ENCODE measurements at places on chromosomes 13 and 19.

GRCh38 chr19:16461630-16462051 lies 10.1 kb downstream of the EPS15L1 start:
- DNase-seq: no peak

DNA sequence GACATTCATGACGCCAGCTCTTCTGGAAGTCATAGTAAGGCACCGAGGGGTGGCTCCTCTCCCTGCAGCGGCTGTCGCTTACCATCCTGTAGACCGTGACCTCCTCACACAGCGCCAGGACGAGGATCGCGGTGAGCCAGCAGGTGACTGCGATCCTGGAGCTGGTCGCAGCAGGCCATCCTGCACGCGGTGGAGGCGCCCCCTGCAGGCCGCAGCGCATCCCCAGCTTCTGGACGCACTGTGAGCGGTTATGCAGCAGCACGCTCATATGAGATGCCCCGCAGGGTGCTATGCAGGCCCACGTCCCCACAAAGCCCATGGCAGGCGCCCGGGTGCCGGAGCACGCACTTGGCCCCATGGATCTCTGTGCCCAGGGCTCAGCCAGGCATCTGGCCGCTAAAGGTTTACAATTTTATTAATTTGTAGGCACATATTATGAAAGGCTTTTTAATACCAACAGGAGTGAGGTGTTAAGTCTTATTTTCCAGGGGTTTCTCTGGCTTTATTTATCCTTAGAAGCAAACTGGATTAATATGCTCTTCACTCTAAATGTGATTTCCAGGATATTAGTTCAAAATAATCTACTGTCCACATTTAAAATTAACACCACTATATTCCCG lies 35.6 kb upstream of the PSPC1 start:
- DNase-seq: peak; percentile 9

DNA sequence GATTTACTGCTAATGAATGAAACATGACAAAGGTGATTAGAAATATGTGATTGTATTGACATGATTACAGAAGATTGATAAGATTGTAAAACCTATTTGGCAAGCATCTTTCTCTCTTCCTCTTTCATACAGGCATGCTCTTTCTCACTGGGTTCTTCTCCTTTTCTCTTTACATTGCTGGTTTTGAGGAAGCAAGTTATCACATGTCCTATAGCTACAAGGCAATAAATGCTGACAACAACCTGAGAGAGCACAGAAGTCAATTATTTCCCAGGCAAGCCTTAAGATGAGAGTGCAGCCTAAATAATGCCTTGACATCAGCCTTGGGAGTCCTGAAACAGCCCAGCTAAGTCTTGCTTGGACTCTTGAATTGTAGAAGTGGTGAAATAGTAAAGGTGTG lies 875.0 kb downstream of the SLITRK1 start:
- DNase-seq: no peak

DNA sequence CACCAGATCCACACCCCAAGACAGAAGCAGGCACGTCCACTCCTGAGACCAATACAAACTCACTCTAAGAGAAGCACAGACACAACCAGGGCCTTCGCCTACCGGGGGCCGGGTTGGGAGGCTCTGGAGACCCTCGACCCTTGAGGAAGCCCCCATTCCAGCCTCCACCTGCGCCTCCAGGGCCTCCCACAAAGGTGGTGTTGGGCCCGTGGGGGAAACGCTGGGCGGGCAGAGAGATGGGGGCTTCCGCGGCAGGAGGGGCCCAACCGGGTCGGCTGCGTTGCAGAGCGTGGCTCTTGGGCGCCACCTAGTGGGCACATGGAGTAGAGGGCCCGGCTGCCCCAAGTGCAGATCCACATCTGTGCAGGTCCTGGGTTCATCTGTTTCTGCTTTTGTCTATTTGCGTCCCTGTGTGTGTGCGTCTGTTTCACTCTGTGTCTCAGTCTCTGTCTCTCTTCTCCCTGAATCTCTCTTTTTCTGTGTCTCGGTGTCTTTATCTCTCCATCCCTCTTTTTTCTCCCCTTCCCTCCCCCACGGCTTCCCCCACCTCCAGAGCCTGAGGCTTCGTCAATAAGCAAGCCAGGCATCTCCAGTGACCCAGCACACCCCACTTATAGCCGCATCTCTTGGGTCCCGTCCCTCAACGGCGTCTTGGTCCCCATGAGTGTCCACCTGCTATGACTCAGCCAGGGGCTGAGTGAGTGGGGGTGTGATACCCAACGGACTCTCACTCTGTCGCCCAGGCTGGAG lies 10.5 kb upstream of the TINCR start:
- DNase-seq: peak; percentile 40

DNA sequence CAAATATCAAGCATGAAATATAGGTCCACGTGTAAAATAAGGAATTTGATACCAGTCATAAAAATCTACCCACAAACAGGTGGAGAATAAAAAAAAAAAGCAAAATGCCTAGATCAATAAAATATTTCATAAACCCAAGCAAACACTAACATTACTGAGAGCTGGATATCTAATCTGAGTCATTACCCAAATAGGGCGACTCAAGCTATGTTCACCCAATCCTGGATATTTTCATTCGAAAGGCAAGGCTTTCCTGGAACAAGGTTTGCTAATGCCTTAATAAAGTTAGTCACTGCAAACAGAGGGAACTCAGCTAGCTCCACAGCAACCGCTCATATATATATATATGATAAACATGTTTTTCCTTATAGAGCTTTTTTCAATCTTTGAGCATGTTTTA lies 33.5 kb upstream of the TM9SF2 start:
- no peak for DNase-seq

DNA sequence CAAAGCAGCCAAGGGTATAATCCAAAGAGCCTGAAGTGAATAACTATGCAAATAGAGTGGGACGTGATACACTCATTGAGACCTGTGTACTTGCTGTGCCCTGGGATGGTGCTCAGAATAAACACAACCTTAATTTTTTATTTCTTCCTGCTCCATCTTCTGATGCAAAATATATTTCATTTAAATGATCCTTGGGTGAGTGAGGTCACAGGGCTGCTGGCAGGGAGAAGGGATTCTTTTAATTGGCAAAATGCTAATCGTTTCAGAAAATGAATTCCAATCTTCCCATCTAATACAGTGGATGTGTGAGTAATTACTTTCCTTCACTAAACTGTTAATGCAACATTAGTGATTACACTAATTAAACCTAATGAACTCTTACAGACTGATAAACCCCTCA lies 63.5 kb downstream of the SIAH3 start:
- DNase-seq: no peak

GRCh38 chr13:45034342-45034741 lies 45.0 kb downstream of the GPALPP1 start:
- no peak for DNase-seq

- DNase-seq: no peak
These were observed 420.8 kb upstream of the GPC6 start for GRCh38 chr13:92805766-92806165.

GRCh38 chr13:39512687-39513086 lies 90.3 kb downstream of the LHFPL6 start:
- no peak for DNase-seq

GRCh38 chr13:35926859-35927530 lies 204.2 kb downstream of the DCLK1 start:
- DNase-seq: no peak

GRCh38 chr13:97542102-97542685 lies 108.2 kb downstream of the RAP2A start:
- DNase-seq: no peak

DNA sequence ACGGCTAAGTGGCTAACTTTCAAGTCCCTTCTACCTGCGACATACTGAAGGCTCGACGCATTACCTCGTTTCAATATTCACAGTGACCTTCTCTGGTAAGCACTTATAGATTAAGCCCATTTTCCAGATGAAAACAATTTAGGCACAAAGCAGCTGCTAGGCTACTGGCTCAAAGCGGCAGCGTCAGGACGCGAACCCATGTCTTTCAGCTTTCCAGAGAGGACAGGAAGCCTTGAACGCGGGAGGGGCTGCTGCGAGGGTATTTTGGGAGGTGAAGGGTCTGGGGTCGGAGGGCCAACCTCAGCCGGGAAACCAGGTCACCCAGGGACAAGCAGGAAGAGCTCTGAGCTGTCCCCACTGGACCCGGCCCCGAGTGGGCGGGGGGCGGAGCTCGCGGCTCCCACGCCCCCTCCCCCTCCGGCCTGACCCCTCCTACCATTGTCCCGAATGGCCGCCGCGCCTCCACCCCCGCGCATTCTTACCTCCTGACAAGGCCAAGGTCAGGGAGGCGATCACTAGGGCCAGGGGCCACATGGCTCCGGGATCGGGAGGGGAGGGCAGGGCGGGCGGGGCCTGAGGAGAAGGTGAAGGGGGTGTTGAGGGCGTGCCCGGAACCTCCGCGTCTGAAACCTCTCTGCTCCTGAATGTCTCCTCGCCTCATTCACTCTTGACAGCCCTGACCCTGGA lies at the start of gene KLK13:
Gene KLK13, minus strand, starts transcription at position 559 of the 687 bp plus-strand sequence. Its CDS starts 25 bp downstream, at position 534.
- DNase-seq: no peak

- DNase-seq: no peak
These were observed 5.2 kb downstream of the SHFL start for GRCh38 chr19:10091370-10091687.

DNA sequence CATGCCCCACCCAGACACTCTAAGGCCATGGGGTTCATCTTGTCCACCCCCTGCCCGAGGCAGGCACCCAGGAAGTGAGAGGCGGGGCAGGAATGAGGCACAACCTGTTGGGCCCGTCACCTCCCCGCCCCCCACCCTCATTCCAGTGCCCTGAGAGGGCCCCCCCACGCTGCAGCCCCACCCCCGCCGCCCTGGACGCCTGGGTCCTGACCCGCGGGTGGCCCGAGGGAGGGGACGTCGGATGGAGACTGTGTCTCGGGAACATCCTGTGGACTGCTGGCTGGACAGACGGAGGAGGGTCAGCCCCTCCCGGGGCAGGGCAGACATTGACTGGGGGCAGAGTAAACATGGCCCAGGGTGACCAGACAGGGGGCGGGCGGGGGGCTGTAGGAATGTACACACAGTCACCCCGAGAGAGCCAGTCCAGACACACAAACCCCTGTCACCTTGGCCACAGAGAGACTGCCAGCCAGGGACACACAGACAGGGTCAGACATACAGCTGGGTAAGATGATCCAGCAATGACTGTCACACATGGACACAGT lies 7.4 kb upstream of the JUNB start:
- no peak for DNase-seq

- DNase-seq: no peak
These were observed 9.7 kb downstream of the FBXL12 start for GRCh38 chr19:9808855-9809824.

GRCh38 chr13:50594276-50595051 lies 249.0 kb downstream of the DLEU7 start:
- DNase-seq: no peak

GRCh38 chr13:84029396-84029795 lies 147.1 kb upstream of the SLITRK1 start:
- no peak for DNase-seq

- DNase-seq: no peak
These were observed 18.6 kb downstream of the DOCK9 start for GRCh38 chr13:98959291-98959690.

GRCh38 chr19:38665950-38666662 lies 18.7 kb downstream of the ACTN4 start:
- no peak for DNase-seq

- no peak for DNase-seq
These were observed 15.6 kb downstream of the PCID2 start for GRCh38 chr13:113192902-113193301.

DNA sequence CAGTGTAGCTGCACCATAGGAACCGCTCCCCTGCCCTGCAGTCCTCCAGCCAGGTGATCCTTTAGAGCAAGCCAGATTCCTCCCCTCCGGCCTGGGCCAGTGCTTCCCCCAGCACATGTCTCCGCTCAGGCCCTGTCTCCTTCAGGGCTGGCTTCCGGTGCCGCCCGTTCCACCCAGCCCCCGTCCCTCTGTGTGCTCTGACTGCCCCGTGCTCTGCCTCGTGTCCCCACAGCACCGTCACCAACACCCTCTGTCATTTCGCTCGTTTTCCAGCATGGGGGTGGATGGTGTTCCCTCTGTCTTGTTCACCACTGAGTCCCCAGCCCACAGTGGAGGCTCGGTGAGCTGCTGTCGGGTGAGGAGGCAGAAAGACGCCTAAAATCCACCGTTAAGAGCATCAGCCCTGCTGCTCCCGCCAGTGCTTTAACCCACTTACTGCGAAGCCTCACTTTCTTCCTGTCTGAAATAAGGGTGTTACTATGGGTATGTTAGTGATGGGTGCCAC lies 54.5 kb downstream of the TSSK6 start:
- DNase-seq: peak; percentile 54

DNA sequence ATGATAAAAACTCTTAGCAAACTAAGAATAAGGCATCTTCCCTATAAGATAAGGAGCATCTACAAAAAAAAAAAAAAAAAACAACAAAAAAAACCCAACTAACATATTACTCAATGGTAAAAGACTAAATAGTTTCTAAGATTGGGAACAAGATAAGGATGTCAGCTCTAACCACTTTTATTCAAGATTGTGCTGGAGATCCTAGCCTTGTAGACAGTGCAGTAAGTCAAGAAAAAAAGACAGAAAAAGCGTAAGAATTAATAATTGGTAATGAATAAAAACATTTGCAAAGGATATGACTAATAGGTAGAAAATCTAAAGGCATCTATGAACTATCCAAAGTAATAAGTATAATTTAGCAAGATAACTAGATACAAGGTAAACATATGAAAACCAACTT lies 33.0 kb downstream of the ZIC2 start:
- DNase-seq: no peak

GRCh38 chr19:34556488-34556887 lies 74.9 kb downstream of the WTIP start:
- no peak for DNase-seq

DNA sequence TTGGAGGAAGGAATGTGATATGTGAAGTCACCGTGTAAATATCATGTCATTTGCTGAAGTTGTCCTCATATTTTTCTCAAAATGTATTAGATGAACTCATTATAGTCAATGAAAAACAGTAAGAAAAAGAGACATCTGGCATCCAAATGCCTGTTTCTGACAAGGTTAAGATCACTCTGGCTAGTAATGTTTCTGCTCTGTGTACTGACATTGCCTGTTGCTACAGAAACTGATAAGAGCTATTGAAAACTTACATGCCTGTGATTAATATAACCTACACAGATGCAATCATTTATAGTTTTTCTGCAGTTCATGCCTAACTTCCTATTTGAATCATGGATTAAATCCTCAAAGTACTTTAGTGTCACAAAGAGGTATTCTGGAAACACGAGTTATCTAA lies 249.8 kb downstream of the NBEA start:
- DNase-seq: no peak

DNA sequence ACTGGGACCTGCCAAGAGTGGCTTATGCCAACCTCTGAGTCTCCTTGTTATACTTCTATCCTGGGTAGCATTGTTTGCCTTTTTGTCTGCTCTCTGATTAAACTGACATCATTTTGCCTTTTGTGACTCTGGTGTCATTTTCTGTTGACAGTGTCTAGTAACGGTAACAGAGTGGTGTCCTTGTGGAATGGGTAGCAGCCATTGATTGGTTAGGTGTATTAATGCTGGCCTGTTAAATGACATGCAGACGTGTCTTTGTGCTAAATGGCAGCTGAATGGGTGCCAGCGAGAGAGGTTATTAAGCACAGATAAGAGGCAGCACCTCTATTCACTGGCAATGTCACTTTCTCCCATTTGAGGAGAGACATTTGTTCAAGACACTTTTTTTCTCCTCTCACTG lies 1289.4 kb downstream of the PCDH9 start:
- DNase-seq: no peak

- DNase-seq: peak; percentile 76
These were observed 13.1 kb downstream of the GRAMD1A start for GRCh38 chr19:35013041-35013819.
